GDM1 (cell line): ENCODE measurements at places on chromosomes 7 and 10.

- no peak for DNase-seq
Measured at GRCh38 chr7:70953331-70953741, 178.6 kb upstream of the GALNT17 start.

- no peak for DNase-seq
Measured at GRCh38 chr7:143229054-143229790, 7.4 kb downstream of the TAS2R40 start.

GRCh38 chr7:113158756-113159155 lies 40.4 kb upstream of the SMIM30 start:
- no peak for DNase-seq

DNA sequence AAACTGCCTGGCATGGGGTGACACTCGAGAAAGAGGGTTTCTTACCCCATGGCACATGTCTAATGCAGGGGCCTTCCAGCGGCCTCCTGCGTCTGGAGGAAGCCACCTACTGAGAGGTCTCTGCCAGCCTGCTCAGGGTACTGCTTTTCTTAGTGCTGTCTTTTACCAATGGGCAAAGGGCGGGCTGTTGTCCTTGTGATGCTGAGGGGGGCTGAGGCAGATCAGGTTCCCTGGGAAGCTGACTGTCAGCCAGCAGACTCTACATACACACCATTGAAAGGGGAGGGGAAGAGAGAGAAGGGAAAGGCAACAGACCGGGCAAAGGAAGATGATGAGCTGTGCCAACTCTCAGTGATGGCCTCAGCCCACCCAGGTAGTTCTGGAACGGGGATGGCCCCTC lies 48.7 kb downstream of the COL13A1 start:
- no peak for DNase-seq

DNA sequence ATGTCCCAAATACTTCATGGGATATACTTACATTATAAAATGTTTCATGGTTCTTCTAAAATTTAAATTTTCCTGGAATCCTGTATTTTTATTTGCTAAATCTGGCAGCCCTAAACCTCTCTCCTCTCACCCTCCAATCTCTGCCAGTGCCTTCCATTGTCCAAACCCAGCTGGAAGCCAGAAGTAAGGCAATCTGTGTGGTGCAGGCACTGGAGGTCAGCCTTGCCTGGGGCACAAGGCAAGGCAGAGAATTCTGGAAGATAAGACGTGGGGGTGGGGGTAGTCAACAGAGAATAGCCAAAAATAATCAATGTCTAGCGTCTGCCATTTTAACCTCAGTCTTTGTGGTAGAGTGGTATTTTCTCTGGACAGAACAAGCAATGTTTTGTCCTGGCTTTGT lies 381.7 kb downstream of the GPAM start:
- DNase-seq = no peak

GRCh38 chr7:51126813-51127617 lies 189.6 kb downstream of the COBL start:
- DNase-seq = no peak

- no peak for DNase-seq
Measured at GRCh38 chr7:103130901-103131624, 17.8 kb downstream of the NAPEPLD start.
